Vein endothelial cell (primary cell): ENCODE measurements at places on chromosomes 1 and 21. TPM values are rescaled to one million over a fixed set of nuclear protein-coding genes. Genes with fewer than 3 reads are reported as not detected.

Gene CYYR1
- 19.6 and 20.5 TPM in 2 replicates for total RNA-seq

Gene MXRA8
- 1.6 TPM in 2 replicates for total RNA-seq

Gene AK4
- 40.4 and 47.4 TPM in 2 replicates for total RNA-seq

Gene FAM110D
- total RNA-seq: 3.4 and 5.6 TPM in 2 replicates

Gene TMEM269
- total RNA-seq: not detected in 2 replicates

Gene STIL
- 9.5 and 22.9 TPM in 2 replicates for total RNA-seq

Gene EEIG2
- total RNA-seq: 3.6 and 6.9 TPM in 2 replicates

Gene MTHFR
- total RNA-seq: 21.2 and 23.4 TPM in 2 replicates

Gene PTPRC
- total RNA-seq: 0.33 TPM in 1 of 2 replicates, not detected in the other

Gene SIPA1L2
- 12.7 and 19.9 TPM in 2 replicates for total RNA-seq

Gene PDZK1IP1
- 0.65 TPM in 1 of 2 replicates, not detected in the other for total RNA-seq

Gene VWA5B1
- not detected in 2 replicates for total RNA-seq

Gene DPH2
- 22.9 and 26.4 TPM in 2 replicates for total RNA-seq

Gene DIRAS3
- 0.57 and 0.98 TPM in 2 replicates for total RNA-seq

Gene RUNX3
- total RNA-seq: not detected in 2 replicates

Gene COL9A2
- 0.19 and 0.33 TPM in 2 replicates for total RNA-seq

Gene SPATA45
- not detected in 2 replicates for total RNA-seq

Gene SMG7
- total RNA-seq: 36.3 and 47.1 TPM in 2 replicates

Gene SLC2A5
- total RNA-seq: under 0.01 and 0.33 TPM in 2 replicates

Gene UBQLN4
- 30.4 and 33.1 TPM in 2 replicates for total RNA-seq

Gene NBPF14
- total RNA-seq: 5.2 and 6.2 TPM in 2 replicates
